Suppressor macrophage treated with lipopolysaccharide for 1 hour (primary cell): ENCODE measurements at places on chromosomes 7 and 10.

DNA sequence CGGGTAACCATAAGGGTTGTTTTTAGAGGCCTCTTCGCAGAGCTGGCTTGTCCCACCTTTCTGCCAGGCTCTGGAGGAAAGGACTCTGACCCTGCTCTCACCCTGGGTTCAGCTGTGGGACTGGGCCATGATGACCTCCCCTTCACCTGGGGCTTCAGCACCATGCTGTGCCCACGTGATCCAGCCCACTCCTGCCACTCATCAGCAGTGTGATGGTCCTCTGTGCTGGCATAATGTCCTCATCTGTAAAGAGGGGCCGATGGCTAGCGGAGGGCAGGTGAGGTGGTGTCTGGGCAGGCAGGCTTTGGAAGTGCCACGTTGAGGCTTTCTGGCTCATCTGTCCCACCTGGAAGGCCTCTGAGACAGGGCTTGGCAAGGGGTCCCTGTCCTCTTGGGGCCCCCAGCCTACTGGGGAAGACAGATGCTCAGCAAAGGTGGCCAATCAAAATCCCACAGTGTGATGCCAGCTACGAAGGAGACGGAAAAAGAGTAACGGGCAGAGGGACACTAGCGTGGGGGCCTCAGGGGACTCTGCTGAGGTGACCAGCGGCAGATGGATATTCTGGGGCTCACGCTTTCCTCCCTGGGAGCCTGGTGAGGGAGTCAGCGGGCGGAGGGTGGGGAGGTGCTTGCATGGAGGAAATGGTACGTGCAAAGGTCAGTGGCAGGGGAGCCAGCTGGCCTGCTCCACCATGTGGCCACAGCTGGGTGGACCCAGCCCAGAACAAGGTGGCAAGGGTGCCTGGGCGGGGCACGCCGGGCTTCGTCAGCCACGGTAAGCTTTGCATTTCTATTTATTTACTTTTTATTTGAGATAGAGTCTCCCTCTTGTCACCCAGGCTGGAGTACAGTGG, 5.4 kb downstream of the LRWD1 start:
- no peak for DNase-seq

- DNase-seq, result peak; percentile 2
Observed at GRCh38 chr7:83876593-83876992, 227.7 kb upstream of the SEMA3E start.

DNA sequence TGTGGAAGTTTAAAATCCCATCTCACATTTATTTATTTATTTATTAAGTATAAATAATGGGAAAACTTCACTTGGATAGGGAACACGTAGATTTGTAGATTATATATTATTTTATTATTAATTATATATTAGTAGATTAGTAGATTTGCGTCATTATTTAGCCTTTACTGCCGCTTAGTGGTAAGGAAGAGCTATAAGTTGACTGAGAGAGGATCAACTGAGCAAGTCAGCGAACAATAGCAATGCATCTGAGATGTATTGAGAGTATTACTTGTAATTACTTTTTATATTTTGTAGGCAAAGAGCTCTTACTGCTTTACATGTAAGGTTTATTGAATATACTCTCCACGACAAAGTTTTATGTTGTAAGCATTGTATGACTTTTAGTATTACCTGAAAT, 244.5 kb upstream of the ANKRD30A start:
- peak; percentile 26 for DNase-seq

GRCh38 chr10:73060738-73061635, 35.7 kb downstream of the P4HA1 start:
- DNase-seq, result peak; percentile 10

DNA sequence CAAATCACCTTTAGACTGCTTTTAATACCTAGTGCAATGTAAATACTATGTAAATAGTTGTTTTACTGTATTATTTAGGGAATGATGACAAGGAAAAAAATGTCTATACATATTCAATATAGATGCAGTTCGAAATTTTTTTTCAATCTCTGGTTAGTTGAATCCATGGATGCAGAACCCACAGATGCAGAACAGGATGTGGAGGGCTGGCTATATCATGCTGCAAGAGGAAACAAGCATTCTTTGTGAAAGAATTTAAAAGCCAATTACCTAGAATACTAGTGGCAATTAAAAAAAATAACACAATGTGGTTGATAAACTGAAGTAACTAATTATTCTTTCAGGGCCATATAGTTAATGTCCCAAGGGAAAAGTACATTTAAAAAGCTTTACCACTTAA, 170.4 kb downstream of the ZNF438 start:
- DNase-seq, result no peak

GRCh38 chr7:148588670-148589131, 1.9 kb upstream of the C7orf33 start:
- DNase-seq, result no peak
